ENCODE measurements at places on chromosomes 6 and 20.

- peak overlapping the region; percentile 90 for H3K27ac ChIP-seq
- peaks cover 16% of the 10 kb centered on the region for H3K36me3 ChIP-seq
- H3K27me3 ChIP-seq: no peaks in the 10 kb centered on the region
- DNase-seq: no peak
- peaks cover 34% of the 10 kb centered on the region for H3K4me1 ChIP-seq
- peak overlapping the region; percentile 94 for H3K4me3 ChIP-seq
Observed at GRCh38 chr6:57173886-57174510, 1.9 kb downstream of the BAG2 start.

GRCh38 chr6:122400462-122401089, 1.1 kb downstream of the HSF2 start:
- H3K4me3 ChIP-seq: peak overlapping the region; percentile 96
- no peaks in the 10 kb centered on the region for H3K27me3 ChIP-seq
- peaks cover 32% of the 10 kb centered on the region for H3K36me3 ChIP-seq
- H3K4me1 ChIP-seq: peaks cover 43% of the 10 kb centered on the region

DNA sequence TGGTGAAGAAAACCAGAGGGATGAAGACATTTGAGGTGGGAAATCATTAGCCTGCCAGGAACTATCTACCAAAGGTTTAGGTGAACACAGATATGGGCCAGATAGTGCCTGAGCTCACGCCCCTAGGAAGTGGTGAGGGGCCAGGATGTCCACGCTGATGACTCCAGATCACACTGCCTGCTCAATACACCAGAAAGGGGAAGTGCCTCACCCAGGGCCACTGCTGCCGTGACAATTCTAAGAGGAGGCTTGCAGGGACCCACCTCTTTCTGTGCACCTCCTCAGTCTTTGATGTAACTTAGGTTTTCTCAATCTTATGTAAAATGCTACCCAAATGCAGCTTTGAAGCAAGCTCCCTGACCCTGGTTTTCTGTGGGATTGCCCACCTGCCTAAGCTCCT, 5.4 kb upstream of the RAB44 start:
- H3K4me1 ChIP-seq: peaks cover 16% of the 10 kb centered on the region
- no peak overlapping the region for H3K27ac ChIP-seq
- H3K27me3 ChIP-seq: no peaks in the 10 kb centered on the region
- H3K4me3 ChIP-seq: no peak overlapping the region

DNA sequence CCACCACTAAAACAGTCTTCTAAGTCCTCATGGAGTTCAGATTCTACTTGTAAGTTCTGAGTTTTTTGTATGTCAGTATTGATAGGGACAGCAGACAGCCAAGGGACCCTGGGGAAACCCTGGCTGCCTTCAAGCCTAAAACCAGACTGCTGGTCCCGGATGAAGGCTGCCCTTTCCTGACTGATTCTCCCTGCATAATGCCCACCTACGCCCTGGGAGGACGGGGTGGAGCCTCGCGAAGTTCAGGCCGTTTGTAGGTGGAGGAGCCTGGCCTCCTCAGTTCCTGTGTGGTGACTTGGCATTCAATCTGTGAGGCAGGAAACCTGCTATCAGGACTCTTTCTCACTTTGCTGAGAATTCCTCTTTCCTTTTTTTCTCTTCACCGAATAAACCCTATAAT, 120.3 kb upstream of the LGSN start:
- H3K4me3 ChIP-seq: no peak overlapping the region
- DNase-seq: no peak
- H3K27me3 ChIP-seq: peaks cover 6% of the 10 kb centered on the region

DNA sequence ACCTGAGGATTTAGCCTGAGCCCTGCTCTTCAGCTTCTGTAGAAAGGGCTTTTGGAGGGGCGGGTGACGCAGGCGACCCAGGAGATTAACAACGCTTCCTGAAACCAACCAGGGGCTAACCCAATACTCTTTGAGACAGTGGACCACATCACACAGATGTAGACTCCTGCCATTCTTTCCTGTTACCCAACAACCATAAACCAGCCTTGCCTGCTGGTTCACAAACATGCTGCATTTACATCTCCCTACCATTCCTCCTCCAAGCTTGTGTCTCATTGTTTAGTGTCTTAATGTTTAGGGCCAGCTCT, 28.3 kb downstream of the PPP1R16B start:
- H3K27me3 ChIP-seq: no peaks in the 10 kb centered on the region
- H3K4me1 ChIP-seq: peaks cover 51% of the 10 kb centered on the region
- peak; percentile 30 for DNase-seq
- peak overlapping the region; percentile 12 for H3K4me3 ChIP-seq
- peak overlapping the region; percentile 70 for H3K27ac ChIP-seq

Data from activated naive CD8-positive, alpha-beta T cell treated with anti-CD3 and anti-CD28 coated beads for 36 hours (primary cell).